ENCODE measurements at places on chromosomes 6 and 20.

DNA sequence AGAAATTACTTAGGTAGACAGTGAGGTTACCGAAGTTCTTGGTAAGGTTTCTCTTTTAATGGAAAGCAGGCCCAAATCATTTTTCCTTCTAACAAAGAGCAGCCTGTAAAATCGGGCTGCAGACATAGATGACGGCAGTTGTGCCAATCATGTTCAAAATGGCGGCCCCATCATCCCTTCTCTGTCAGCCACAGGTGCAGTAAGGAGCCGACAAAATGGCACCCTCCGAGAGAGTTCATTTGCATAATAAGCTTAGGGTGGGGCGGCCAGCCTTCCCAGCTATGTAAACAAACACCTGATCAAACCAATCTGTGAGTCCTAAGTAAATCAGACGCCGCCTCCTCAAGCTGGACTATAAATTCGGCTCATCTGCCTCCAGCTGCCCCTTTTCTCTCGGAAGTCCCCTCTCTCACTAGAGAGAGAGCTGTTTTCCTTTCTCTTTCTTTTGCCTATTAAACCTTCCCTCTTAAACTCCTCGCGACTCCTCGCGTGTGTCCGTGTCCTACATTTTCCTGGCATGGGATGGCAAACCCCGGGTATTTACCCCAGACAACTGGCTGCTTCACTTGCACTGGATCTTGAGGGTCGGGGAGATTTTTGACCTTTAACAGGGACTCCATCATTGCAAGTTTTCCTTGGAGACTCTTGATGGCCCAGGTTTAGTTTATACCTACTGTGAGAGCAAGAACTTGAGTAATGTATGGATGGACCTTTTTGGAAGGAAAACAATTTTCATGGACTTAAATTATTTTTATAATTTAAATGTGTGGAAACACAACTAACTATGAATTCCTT is 8.9 kb upstream of the DDR1 start:
- no peak for DNase-seq

- no peak for DNase-seq
Observed at GRCh38 chr20:63636752-63637628, 10.1 kb upstream of the GMEB2 start.

GRCh38 chr6:30810813-30811339 is 66.5 kb upstream of the IER3 start:
- no peak for DNase-seq

GRCh38 chr20:20457392-20458126 is 89.7 kb downstream of the INSM1 start:
- no peak for DNase-seq

DNA sequence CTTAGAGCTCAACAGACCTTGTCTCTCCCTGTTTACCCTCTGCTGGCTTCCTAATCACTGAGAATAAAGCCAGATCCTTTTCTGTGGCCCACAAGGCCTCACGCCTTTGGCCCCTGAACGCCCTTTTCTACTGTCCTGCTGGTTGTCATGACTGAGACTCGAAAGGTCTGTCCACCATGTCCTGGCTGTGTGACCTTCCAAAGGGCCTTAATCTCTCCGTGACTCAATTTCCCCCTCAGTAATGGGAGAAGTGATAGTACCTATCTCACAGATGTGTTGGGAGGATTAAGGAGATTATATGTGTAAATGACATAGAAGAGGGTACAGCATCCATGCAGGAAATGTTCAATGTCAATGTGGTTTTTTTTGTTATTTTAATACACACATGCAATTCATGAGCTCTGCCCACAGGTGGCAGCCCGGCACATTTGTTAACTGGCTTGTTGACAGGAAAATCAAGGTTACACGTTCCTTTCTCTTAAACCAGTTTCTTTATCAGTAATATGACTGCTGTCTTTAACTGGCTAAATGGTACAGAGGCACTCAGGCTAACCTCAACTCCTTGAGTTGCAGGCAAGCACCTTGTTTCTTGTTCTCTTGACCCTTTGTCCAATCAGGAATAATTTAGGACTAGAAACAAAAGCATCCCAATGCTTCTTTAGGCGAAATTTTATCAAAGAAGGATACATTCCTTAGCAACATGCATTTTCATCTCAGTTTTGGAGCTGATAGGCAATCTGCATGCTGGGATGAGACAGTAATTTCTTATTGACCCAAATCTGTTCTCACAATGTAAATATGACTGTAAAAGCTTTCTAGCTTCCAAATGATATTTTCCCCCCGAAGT is 16.6 kb downstream of the SLC22A1 start:
- peak; percentile 13 for DNase-seq

- no peak for DNase-seq
Observed at GRCh38 chr6:109865968-109866367, 112.1 kb upstream of the GPR6 start.

- DNase-seq, result no peak
Observed at GRCh38 chr20:20490673-20491072, 122.8 kb downstream of the INSM1 start.

- DNase-seq, result no peak
Observed at GRCh38 chr6:50925548-50925947, 106.9 kb downstream of the TFAP2B start.

DNA sequence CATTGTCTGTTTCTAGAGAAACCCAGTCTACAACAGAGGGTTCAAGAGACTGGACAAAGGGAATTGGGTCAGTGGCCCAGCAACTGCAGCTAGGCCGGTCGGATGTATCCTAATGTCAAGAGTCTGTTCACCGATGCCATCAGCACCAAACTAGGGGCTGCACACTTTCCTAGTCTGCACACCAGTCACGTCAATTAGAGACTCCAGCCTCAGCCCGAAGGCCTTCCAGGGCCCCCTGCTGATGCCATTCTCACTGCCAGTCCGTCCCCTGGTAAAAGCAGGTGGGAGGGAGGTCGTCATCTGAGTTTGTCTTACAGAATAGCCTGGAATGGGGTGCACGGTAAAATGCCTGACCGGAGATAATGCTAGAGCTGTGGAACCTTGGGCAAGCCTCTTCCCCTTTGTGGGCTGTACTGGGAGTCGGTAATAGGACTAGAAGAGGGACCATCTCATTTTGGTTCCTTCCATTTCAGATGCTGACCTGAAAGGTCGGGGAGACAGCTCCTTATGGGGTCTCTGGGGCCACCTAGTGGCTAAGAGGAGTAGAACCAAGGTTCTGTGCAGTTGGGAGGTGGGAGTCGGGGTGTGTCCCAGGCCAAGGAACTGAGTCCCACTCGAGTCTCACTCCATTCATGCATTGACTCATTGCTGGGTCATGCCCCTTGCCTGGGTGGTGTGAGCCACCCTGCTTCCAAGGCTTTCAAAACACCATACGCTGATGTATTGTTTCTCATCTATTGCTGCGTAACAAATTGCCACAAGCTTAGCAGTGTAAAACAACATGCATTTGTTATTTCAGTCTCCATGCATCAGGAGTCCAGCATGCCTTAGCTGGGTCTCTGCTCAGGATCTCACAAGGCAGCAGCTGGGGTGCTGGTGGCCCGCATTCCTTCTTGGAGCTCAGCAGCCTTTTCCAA is 5.1 kb downstream of the SOX12 start:
- DNase-seq, result no peak

GRCh38 chr20:58131551-58132142 is 96.8 kb downstream of the ANKRD60 start:
- no peak for DNase-seq

DNA sequence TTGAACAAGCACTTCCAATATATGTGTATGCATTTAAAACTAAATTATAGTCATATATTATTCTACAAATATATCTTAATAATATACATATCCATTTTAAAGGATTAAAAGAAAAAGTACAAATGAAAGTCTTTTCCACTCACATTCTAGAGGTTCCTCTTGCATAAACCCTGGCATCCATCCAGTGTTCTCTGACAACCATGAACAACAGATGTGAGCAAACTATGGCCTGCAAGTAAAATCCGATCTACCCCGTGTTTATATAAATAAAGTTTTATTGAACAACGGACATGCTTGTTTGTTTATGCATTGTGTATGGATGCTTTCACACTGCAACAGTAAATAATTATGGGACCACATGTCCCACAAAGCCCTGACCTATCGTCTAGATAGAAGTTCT is 1122.3 kb downstream of the EPHA7 start:
- no peak for DNase-seq

GRCh38 chr6:90319979-90320685 is 23.5 kb upstream of the BACH2 start:
- no peak for DNase-seq

DNA sequence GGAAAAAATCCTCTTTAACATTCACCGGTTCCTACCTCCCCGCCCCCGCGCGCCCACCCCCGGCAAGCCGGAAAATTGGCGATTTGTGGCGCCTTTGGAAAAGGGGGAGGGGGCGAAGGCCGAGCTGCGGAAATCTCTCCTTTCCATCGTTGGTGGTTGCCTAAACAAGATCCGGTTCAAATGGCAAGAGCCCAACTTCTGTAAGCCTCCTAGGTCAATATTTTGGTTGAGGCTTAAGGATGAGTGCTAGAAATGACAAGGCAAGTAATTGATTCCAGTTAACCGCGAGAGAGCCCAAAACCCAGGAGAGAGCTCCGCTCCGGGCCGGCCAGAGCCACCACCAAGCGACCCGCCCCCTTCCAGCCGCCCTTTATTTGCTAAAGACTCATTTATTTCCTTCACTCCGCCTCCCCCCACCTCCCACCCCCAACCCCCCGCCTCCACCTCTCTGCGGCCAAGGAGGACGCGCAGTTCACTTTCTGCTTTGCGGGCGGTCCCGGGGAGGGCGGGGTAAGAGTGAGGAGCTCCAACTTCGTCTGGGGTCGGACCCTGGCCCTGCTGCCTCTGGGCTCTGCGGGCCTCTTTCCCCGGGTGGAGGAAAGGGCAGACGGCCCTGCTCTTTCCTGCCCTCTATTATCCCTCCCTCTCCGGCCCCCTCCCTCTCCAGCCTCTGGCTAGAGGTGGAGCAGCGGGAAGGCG is 838 bp upstream of the NKX2-2 start:
- DNase-seq, result no peak

DNA sequence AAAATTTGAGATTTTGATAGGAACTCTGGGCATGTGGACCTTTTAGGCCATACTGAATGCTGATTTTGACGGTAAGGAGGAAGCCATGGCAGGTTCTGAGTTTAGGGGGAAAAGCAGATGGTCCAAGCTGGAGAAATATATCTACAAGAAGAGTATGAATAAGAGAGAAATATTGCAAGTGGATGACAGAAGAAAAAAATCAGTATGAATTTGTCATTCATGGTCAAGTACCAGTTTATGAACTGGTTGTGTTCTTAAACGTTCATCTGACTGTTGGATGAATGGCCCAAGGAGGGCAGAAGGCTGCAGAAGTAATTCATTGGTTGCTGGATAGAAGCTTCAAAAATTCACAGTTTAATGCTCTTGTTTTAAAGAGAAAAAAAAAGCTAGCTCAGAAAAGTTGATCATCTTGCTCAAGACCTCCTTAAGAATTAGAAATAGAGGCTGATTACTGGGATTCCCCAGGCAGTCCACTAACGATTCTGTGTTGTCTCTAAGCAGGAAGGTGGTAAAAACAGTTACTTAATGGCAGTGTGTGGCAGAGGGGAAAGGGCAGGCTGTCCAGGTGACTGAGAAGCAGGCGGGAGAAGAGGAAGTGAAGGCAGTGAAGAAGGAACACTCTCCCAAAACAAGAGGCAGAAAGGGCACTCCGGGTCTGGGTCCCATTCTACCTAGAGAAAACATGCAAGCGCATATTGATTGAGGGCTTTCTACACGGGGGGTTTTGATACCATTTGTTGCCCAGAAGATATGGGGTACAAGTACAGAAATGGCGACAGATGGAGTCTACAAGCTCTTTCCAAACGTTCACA is 2.0 kb upstream of the DUSP22 start:
- DNase-seq, result no peak

- no peak for DNase-seq
Observed at GRCh38 chr6:42418724-42419123, 33.0 kb downstream of the TRERF1 start.

DNA sequence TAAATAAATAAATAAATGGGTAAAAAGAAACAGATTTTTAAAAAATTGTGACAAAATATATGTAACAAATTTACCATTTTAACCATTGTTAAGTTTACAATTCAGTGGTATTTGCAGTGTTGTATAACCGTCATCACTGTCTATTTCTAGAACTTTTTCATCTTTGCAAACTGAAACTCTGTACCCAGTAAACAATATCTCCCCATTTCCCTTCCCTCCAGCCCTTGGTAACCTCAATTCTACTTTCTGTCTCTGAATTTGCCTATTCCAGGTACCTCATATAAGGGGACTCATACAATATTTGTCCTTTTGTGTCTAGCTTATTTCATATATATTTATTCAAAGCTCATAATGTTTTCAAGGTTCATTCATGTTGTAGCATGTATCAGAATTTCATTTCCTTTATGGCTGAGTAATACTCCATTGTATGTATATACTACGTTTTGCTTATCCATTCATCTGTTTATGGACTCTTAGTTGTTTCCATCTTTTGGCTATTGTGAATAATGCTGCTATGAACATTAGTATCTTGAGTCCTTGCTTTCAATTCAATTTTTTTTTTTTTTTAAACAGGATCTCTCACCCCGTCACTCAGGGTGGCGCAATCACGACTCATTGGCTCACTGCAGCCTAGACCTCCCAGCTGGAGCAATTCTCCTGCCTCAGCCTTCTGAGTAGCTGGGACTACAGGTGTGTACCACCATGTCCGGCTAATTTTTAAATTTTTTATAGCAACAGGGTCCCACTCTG is 8.9 kb downstream of the MANBAL start:
- DNase-seq, result no peak

DNA sequence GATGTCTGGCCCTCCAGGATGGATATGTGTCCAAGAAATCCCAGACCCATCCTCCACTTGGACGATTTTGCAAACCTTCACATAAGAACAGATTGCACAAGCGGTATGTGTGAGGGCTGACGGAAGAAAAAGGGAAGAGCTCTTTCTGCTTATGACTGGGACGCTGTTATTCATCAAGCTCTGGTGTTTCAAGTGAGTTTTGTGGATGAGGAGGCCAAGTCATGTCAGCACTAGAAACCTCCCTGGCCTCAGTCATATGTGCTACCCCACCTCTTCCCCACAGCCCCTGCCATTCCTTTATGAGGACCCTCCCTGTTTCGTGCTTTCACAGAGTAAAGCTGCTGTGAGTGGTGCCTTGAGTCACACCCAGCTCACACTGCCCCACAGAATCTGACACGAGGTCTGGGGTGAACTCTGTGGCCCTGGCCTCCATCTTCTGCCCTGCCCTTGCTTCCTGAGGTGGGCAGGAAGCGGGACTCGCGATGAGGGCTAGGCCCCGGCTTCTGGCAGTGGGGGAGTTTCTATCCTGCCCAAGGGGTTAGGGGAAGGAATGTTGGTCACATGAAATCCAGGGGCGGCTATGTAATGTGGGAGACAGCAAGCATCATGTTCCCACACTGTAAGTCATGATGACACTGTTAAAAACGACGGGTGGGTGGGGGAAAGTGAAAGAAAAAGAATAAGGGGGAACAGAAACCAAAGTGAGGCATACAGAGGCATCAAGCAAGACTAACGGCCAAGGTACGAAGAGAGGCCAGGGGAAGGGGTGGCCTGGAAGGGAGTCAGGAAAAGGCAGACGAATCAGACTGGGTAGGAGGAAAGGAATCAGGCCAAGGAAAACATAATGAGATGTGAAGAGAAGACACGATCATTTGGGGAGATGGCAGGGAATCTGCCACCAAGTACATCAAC is 78.1 kb downstream of the PRDM1 start:
- DNase-seq, result no peak

Data from pulmonary artery endothelial cell (primary cell).